ENCODE measurements at places on chromosomes 13 and 19.

GRCh38 chr19:33394006-33394722 lies 20.7 kb downstream of the CEBPG start:
- no peak for DNase-seq

GRCh38 chr19:55249841-55250240 lies 9.0 kb downstream of the PPP6R1 start:
- no peak for DNase-seq

DNA sequence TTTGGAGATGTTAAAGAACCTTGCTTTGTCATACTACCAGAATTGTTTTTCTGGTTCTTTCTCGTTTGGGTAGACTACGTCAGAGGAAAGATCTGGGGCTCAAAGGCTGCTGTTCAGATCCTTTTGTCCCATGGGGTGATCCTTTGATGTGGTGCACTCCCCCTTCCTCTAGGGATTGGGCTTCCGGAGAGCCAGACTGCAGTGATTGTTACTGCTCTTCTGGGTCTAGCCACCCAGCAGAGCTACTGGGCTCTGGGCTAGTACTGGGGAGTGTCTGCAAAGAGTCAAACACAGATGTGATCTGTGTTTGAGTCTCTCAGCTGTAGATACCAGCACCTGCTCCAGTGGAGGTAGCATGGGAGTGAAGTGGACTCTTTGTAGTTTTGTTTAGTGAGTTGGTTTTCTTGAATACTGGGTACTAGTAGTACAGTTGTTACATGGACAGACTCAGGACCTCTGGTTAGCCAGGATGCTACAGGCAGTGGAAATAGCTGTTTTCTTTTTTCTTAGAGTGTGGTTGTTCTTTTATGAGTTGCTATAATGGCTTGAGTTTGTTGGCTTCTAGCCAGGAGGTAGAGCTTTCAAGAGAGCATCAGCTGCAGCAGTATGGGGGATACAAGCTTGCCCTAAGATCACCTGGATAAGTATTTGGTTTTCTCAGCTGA lies 34.4 kb downstream of the DNAJC15 start:
- DNase-seq = no peak

DNA sequence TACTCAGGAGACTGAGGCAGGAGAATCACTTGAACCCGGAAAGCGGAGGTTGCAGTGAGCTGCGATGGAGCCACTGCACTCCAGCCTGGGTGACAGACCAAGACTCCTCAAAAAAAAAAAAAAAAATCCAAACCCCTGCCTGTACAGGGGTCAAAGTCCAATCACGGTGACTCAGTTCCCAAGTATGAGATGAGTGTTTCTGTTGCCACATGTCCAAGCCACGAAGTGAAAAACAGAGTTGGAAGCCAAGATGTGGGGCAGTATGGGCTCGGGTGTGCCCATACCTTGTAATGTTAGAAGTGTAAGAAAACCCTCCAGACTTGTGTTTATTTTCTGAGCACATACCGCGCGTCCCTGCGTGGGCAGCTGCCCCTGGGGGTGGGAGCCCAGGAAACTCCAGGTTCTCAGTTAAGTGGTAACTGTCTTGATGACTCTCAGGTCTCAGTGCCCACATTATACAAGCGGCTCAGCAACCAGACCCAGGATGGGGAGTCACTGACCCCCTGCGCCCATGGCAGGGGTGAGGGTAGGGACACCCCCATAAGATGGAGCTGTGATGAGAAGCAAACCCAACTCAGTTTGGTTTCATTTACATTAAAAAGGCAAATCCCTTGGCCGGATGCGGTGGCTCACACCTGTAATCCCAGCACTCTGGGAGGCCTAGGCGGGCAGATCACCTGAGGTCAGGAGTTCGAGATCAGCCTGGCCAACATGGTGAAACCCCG lies 1.2 kb upstream of the GPX4 start:
- DNase-seq = no peak

DNA sequence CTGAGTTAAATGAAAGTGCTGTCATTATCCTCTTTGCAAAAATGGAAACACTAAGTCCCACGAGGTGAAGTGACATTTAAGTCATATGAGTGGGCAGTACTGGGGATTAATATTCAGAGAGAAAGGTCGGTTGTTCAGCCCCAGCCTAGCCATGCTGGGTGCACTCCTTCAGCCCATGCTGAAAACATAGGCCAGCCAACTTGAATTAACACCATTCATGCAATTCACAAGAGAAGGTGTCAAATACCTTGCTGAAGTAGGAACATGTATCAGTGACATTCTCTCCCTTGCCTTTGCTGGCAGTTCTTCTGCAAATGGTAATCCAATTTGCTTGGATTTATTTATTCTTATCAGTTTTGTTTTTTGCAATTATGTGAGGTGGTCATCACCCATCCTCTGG lies 256.3 kb downstream of the DNAJC15 start:
- DNase-seq = no peak

DNA sequence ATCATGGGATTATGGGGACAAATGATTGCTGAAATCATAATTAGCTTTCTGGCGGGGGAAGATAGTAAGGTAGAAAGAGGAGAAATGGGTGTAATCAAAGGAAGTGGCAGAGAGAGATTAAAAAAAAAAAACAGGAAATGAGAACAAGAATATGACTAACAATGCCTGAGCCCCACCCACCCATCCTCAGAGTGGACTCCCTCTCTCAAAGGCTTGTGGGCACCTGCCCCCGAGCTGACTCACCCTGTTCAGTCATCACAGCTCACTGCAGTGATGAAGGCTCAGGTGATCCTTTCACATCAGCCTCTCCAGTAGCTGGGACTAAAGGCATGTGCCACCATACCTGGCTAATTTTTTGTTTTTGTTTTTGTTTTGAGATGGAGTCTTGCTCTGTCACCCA lies 26.4 kb upstream of the TPT1 start:
- DNase-seq = peak; percentile 66

GRCh38 chr13:112583592-112584277 lies 4.2 kb downstream of the TUBGCP3 start:
- DNase-seq = no peak

- DNase-seq = no peak
These were observed 165.5 kb downstream of the TBC1D4 start for GRCh38 chr13:75316427-75316826.

DNA sequence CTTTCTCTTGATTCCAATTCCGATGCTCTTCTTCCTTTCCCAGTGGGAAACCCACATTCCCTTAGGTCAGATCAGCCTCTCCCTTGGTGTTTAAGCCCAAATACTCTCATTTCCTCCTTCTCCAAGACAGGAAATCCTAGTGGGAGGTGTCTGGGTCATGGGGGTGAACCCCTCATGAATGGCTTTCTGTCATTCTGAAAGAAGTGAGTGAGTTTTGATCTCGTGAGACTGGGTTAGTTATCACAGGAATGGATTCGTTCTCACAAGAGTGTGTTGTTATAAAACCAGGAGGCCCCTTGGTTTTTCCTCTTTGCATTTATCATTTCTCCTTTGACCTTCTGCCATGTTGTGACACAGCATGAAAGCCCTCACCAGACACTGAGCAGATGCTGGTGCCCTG lies 76.2 kb upstream of the MTIF3 start:
- DNase-seq = no peak

DNA sequence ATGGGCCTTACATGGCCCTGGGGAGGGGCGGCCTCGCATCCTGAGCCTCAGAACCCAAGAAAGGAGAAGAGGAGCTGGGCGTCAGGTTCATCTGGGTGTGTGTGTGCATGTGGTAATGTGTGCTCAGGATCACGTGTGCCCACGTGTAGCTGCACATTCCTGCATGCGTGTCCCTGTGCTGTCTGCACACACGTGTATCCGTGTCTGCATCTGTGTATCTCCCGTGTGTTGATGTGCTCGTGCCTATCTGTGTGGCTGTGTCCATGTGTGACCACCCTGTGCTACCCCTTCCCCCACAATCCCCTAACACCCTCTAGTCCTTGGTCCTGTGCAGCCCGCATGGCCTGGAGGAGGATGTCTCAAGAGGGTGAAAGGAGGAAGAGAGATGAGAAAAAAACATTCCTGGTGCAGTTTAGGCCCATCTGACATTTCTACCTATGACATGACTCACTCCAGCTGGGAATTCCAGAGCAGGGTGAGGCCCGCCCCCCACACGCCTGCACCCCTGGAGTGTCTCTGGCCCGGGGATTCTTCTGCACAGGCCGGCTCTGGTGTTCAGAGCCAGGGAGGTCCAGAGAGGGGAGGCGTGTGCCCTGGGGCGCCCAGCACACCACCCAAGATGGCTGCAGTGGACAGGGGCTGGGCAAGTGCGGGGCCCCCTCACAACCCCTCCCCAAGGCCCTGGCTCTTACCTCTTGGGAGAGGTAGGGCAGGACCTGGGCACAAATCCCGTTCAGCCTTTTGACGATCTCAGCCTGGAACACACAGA lies 7.1 kb downstream of the TLE5 start:
- DNase-seq = no peak

DNA sequence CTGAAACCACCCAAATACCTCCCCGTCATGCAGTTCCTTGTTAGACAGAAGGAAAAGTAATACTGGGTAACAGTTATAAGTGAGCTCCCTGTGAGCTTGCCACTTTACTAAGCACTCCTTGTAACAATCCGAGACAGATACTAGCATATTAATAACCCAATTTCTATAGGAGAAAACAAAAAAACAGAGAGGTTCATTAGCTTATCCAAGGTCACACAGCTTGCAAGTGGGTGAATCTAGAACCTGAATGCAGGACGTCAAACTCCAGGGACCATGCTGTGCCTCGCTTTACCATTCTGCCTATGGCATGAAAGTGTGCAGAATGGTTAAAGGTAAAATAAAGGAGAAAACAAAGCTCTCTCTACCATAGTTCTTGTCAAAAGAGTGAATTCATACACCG lies 15.4 kb downstream of the SIGLEC5 start:
- no peak for DNase-seq

GRCh38 chr13:96768524-96768923 lies 225.8 kb downstream of the OXGR1 start:
- DNase-seq = no peak

- no peak for DNase-seq
These were observed 625.2 kb downstream of the DIAPH3 start for GRCh38 chr13:59538512-59538911.

GRCh38 chr13:68927387-68928026 lies 1180.1 kb upstream of the ATXN8OS start:
- DNase-seq = no peak

DNA sequence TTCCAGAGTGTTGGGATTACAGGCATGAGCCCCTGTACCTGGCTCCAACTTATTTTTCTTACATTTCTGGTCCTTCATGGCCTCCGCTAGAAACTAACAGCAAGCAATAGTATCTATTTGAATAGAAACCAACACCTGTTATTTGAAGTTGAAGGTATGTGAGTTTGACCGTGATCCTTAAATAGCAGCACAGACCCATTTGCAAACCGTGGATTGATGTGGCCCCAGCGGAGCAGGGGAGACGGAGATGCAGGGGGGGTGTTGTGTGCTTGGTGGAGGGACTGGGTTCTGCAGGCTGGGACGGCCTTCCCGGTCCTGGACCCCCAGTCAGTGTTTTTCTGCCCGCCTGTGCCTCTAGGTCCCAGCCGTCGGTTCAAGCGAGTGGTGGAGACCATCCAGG lies 16.9 kb downstream of the TMEM150B start:
- DNase-seq = no peak

DNA sequence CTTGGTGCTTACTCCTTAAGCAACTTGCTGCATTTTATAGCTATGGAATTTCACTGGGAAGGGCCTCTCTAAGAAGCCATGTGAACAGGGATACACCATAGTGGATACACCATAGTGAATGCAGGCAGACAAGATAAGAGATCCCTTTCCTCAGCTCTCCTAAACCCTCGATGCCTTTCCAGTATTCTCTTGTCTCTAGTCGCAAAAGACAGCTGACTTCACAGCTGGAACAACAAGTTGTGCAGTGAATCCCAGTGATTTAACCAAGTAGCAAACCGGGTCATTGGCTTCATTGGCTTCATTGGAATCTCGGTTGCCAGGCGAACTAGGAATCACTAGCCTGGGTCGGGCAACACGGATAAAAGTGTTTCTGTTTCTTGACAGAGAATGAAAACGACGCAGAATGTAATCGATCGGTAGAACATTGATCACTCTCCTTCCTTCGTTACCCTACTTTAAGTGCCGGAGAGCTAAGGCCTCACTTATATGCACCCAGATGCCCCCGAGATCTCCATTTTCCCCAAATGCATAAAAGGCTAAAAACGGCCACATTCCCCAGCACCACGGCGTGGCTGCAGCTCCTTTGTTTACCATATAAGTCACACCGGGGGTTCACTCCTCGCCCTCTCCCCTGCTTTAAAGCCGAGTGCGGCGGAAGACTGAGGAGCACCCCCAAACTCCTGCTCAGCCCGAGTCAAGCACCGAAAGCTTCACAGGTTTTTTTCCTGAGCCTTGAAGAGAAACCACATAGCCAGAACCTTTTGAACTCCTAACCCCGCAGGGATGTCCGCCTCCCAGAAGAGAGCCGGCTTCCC lies 674 bp downstream of the TRPC4 start:
- DNase-seq = no peak

- DNase-seq = no peak
These were observed 144.0 kb upstream of the OBI1 start for GRCh38 chr13:78802912-78803311.

DNA sequence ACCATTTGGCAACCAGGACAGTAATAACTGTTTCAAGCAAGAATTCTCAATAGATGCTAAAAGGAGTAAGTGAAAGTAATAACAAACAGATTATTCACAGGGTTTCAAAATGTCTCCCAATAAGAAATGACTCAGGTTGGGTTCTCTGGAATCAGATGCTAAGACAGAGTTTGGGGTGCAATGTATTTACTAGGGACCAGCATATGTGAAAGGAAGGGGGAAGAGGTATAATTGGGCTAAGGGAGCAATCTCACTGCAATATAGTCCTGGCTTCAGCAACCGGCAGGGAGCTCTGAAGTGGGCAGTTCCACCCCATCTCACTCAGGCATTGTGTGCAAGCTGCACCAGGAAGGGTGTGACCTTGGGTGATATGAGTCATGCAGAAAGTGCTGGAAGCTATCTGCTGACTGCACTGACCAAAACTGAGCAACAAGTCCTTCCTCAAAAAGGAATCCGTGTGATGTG lies 23.4 kb downstream of the ZDHHC20 start:
- no peak for DNase-seq

GRCh38 chr13:21672287-21672680 lies 1.4 kb downstream of the FGF9 start:
- DNase-seq = no peak

DNA sequence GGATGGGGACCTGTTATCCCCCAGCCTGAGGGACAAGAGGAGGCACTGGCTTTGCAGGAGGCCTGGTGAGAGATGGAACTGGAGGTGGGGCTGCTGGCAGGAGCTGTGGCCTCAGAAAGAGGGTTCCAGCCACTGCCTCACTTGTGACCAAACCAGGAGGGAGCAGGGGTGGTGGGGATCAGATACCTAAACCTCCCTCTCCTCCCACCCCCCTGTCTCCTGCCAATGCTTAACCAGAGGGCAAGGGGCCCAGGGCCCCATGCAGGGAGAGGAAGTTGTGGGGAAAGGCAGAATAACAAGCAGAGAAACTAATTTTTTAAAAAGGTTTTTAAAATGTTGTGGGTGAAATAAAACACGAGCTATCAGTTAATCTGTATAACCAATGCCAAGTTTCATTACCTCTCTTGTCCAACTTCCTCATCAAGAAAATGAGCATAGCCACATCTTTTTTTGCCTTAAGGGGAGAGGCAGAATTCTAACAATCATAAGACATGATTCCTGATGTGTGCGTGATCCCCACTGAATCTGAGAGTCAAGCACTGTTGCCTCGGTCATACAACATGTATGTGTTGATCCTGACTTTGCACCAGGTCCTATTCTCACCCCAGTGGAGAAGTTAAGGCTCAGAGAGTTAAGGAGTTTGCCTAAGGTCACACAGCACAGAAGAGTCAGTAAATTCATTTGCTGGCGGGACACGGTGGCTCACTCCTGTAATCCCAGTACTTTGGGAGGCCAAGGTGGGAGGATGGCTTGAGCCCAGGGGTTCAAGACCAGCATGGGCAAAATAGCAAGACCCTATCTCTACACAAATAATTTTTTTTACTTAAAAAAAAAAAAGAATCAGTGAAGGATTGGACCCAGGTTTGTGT lies 12.9 kb downstream of the FXYD5 start:
- DNase-seq = no peak
